ENCODE measurements at places on chromosomes 12 and 14.

GRCh38 chr14:104870368-104871144 is 5.5 kb downstream of the CEP170B start:
- no peak for DNase-seq

DNA sequence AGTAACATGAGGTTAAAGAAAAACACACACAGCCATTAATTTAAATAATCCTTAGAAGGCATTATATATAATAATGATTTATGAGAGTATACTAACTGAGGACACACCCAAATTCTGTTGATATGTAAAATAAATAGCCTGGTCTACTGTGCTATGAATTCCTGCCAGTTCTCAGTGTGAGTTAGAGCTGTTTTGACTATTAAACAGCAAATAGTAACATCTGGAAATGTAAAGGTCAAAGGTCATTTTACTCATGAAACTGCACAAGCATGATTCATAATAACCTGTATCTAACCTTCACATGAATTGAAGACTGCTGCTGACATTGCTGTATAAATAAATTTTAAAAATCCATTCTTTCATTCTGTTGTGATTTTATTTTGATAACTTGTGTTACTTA is 966.7 kb downstream of the SLC6A15 start:
- peak; percentile 6 for DNase-seq

DNA sequence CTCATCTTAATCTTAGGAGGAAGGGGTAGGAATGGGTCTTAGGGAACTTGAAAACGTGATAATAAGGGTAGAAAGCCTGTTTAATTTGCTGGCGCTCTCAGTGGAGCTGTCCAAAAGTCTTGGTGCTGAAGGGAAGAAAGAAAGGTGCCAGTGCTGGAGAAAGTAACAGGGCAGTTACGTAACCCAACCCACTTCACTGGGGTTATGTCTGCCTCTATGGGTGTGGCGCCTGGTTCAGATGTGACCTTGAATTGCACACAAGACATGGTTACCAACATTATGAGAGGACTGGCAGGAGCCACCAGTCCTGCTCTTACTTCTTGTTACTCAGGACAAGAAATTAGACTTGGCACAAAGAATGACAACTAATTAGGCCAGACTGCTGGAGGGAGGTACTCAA is 18.6 kb upstream of the GPATCH2L start:
- peak; percentile 21 for DNase-seq

GRCh38 chr12:14714437-14714836 is 18.0 kb upstream of the GUCY2C start:
- no peak for DNase-seq

DNA sequence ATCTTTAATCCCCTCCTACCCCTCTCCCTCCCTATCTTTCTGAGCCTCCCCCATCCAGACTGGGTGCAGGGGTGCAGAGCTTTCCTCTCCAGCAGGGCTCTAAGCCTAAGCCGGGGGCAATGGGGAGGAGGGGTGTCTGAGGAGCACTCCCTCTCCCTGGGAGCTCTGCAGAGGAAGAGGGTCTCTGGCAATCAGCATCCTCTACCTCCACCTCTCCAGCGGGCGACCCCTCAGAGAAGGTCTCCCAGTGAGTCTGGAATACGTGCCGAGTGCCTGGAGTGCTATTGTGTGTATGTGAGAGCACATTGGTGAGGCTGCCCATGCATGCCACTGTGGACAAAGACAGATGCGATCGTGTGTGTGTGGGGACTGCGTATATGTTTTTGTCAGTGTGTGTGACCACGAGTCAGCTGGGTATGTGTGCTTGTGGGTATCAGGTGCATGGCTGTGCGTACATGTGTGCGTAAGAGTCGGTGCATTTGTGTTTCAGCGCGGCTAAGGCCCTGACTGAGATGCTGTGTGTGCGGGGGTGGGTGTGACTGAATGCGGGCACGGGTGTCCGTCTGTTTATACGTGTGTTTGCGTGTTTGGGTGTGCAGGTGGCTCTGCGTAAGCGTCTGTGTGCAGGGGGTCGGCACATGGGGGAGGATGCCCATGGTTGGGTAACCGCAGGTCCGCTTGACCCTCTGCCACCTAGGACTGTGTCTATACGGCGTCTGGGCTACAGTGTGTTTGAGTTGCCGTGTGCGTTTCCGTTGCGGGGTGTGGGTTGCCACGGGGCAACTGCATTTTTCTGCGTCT is 905 bp upstream of the DLK1 start:
- no peak for DNase-seq

DNA sequence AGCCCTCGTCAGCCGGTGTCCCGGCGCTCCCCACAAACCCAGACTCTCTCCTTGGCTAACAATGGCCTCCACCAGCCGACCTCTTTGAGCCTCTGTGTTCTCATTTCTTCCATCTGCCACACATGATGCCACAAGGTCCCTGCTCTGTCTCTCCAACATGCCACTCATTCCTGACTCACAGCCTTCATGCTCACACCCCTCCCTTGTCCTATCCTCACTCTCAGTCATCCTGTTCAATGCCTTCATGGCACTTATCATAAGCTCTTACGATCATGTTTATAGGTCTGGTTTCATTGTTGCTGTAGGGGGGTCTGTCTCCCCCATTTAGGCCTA is 9.6 kb upstream of the SERPINA11 start:
- no peak for DNase-seq

GRCh38 chr12:6553051-6553868 is 2.6 kb downstream of the IFFO1 start:
- DNase-seq = peak; percentile 53

DNA sequence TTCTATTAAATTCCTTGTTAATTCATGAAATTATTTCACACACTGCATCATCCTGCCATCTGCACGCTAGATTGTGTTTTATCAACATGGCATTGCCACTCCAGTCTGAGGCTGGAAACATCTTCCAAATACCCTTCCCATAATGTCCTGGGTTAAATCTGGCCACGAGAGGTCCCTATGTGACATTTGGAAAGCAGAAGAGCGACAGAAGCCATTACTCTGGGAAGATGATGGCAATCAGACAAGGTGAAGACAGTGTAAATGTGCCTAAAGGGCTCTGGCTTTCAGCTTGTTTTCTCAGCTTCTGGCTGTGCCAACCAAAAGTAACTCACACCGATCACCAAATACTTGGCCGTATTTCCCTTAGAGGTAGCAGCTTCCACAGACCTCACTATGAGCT is 144.8 kb downstream of the CAPZA3 start:
- DNase-seq = no peak

GRCh38 chr14:23478109-23478759 is 8.7 kb downstream of the NGDN start:
- DNase-seq = peak; percentile 63
